Cardiac septum (tissue), 1 donor: ENCODE measurements at places on chromosomes 2 and 18. TPM values are rescaled to one million over a fixed set of nuclear protein-coding genes. Genes with fewer than 3 reads are reported as not detected.

Gene CDH7
- 0.30 TPM for total RNA-seq

Gene SPDYA
- total RNA-seq: 0.92 TPM

Gene EHBP1
- total RNA-seq: 19.4 TPM

Gene XDH
- not detected for total RNA-seq

Gene MPHOSPH10
- total RNA-seq: 27.8 TPM

Gene TXNDC2
- total RNA-seq: not detected
